ENCODE measurements at places on chromosomes 5 and 9.

DNA sequence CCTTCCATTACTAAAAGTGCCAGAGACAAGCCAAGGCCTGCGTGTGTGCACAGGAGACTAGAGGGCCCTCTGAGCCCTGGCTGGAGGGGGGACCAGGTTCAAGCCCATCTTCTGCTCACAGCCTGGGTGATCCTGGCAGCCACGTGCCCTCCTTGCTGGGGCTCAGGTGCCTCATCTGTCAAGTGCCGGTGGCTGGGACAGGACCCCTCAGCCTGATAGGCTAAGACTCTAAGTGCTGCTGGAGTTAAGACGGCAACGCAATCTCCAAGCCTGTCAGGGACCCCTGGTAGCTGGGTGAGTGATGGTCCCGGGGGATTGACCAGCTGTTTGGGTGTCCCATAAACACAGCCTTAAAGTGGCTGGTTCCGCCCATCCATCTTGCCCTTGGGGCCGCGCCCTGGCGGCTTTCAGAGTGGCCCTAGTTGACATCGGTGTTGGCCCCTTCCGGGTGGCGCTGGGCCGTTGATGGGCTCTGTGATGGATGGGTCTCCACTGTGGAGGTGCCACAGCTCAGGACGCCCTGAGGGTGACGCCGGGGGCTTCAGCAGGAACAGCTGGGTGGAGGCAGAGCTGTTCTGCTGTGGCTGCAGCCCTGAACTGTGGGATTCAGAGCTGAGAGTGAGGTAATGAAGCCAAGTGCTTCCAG, 136.2 kb downstream of the BARX1 start:
- no peak for DNase-seq

DNA sequence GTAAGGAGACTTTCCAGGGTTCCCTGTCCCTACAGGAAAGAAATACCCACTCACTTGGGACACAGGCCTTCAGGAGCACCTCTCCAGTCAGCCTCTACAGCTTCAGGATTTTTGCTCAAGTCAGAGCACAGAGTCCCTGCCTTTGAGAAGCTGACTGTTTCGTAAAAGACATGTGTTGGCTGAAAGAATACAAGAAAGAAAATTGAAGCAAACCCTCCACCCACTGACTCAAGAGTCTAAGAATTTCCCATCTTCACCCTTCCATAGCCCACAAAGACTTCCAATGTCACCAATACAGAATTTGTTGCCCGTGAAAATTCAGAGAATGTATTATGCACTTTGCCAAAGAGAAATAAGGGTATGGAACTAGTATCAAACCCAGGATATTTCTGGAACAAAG, 53.0 kb upstream of the ZNF622 start:
- DNase-seq, result no peak

DNA sequence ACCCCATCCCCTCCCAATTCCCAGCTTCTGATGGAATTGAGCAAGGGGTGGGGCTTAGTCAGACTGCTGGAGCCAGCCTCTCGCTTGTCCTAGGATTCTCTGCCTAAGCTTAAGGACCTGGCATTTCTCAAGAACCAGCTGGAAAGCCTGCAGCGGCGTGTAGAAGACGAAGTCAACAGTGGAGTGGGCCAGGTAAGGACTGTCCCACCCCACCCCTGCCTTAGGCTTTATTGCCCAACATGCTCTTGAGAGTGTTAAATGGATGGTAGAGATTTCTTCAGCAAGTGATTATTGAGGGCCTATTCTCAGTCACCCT, 1.1 kb downstream of the SLC35A4 start:
- peak; percentile 54 for DNase-seq

DNA sequence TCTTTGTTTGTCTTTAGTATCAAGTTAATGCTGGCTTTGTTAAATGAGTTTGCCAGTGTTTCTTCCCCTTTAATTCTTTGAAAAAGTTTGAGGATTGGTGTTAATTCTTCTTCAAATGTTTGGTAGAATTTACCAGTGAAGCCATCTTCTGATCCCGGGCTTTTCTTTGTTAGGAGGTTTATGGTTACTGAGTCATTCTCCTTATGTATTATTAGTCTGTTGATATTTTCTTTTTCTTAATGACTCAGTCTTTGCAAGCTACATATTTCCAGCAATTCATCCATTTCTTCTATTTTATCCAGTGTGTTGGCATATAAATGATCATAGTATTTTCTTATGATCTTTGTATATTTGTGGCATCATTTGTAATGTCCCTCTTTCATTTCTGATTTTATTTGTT, 74.5 kb upstream of the SPINK5 start:
- DNase-seq, result no peak

GRCh38 chr9:126755317-126755875, 49.4 kb upstream of the ZBTB43 start:
- DNase-seq, result no peak

DNA sequence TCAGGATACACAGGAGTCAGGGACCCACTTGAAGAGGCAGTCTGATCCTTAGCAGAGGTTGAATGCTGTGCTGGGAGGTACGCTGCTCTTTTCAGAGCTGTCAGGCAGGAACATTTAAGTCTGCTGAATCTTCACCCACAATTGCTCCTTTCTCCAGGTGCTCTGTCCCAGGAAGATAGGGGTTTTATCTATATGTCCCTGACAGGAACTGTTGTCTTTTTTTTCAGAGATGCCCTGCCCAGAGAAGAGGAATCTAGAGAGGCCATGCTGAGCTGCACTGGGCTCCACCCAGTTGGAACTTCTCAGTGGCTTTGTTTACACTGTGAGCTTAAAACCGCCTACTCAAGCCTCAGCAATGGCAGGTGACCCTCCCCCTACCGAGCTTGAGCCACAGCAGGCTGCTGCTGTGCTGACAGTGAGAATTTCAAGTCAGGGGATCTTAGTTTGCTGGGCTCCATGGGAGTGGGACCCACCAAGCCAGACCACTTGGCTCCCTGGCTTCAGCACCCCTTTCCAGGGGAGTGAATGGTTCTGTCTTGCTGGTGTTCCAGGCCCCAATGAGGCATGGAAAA, 169.0 kb downstream of the FBXL17 start:
- DNase-seq, result peak; percentile 37

DNA sequence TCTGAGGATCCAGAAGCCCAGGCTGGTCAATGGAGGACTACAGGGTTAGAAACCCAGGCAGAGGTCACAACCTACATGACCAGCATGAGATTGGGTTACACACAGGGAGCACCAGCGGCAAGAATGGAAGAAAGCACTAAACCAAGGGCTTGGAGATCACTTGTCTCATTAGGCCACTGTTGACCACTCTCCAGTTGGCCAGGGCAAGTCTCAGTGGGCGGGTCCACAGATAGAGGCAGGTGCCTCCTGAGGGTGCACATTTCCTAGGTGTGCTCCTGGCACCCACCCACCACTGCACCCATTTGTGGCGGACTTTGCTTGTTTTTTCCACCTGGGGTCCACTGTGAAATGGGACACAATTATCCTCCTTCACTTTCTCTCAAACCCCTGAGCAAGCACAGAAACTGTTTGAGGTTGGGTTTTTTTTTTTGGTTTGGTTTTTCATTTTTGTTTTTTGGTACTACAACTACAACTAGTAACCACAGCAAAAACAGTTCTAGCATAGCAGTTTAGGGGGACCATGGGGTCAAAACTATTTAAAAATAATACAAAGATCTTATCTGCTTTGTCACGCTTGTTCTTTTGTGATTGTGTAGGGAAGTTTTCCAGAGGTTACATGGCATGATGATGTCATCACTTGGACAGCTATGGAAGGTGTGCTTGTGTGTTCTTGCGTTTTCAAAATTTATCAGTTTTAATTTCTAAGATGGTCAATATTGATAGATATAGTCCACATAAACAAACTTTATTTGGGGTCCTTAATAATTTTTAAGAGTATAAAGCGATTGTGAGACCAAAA, 6.1 kb downstream of the NPR2 start:
- DNase-seq, result no peak

- DNase-seq, result no peak
These were observed 353.7 kb downstream of the SLCO4C1 start for GRCh38 chr5:101942321-101942882.

- peak; percentile 67 for DNase-seq
These were observed at the start of gene TRPM6 for GRCh38 chr9:74887041-74887980. TRPM6 (minus strand) TSS chr9:74887921; CDS start chr9:74887856, 65 bp downstream.

GRCh38 chr5:170716396-170716795, 67.1 kb upstream of the GABRP start:
- no peak for DNase-seq

GRCh38 chr9:115386963-115387770, 269.2 kb upstream of the TNC start:
- no peak for DNase-seq

DNA sequence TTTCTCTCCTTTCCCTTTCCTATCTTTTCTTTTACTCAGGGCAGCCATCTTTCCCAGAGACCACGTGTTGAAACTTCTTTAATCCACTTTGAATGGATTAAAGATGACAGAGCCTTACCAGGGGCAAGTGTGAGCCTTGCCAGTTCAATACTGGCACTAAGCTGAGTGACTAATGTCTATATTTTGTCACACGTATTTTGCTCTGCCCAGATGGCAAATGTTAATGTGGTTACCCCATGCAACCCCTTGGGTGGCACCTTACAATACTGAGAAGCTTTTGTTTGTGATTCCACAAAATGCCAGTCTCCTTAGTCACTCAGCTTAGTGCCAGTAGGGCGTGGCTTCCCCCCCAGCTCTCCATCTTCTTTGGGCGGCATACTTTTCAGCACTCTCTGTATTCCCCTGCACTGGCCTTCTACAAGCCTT, 24.8 kb downstream of the ANXA1 start:
- DNase-seq, result peak; percentile 38

- DNase-seq, result no peak
These were observed 313.5 kb downstream of the CAAP1 start for GRCh38 chr9:26579056-26579455.

DNA sequence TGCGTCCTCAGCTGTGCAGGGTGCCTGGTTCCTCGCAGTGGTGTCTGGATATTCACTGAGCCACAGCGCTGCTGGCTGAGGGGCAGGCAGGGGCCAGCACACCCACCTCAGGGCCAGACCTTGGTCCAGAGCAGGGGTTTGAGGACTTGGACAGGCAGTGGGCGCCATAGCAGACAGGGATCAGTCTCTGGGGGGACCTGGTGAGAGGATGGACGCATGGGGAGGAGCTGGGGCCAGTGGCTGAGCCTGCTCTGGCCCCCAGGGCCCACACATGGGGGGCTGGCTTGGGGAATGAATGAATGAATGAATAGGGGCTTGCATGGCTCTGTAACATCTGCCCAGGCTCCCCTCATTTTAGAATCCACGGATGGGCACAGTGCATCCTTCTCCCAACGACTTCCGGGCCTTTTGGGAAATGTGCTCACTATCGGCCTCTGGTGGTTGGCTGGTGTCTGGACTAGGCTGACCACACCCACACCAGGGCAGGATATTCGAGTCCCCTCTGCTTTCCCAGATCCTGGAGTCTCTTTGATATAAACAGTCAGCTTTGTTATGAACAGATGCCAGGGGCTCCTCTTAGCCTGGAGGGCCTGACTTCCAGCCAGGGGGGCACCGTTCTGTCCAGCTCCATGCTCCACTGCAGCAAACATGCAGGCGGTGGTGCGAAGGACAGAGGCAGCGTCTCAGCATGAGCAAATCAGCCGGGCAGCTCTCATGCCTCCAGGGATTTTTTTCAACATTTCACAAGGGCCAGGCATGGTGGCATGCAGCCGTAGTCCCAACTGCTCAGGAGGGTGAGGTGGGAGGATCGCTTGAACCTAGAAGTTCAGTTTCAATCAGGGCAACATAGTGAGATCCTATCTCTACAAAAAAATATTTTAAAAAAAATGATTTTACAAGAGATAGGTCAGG, 62.6 kb downstream of the NEK6 start:
- DNase-seq, result peak; percentile 39

DNA sequence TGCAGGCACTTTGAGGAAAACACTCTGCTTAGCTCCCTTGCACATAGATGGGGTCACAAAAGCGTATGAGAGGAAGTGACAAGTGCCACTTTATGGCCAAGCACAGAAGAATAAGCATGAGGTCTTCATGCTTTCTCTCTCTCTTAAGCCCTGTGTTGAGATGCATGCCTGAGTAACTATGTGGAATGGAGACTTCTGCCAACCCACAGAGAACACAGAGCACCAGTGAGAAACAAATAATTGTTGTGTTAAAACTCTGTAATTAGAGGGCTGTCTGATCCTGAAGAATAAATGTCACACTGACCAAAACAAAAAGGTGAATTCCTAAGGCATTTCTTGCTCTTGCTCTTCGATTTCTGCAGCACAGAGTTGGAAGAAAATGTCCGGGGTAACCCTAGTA, 488.5 kb downstream of the CTNND2 start:
- DNase-seq, result no peak

DNA sequence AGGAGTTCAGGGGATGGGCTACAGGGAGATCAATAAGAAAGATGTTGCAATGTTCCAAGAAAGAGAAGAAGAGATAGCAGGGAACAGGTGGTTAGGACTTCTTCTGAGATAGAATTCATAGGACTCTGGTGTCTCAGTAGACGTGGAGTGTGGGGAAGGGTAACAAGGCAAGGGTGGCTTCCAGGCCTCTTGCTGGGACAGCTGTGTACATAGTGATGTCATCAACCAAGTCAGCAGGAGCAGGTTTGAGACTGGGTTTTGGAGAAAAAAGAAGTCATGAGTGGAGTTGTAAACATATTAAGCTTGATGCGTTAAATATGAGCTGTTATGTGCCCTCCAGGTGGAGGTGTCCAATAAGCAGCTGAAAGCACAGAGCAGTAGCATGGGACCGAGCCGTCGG, 211.8 kb upstream of the RASEF start:
- no peak for DNase-seq

- no peak for DNase-seq
These were observed 228.4 kb downstream of the TENT4A start for GRCh38 chr5:6941631-6942030.

- no peak for DNase-seq
These were observed 45.2 kb downstream of the NEK6 start for GRCh38 chr9:124302921-124303320.

GRCh38 chr9:88266416-88266815, 121.8 kb upstream of the SPIN1 start:
- no peak for DNase-seq

DNA sequence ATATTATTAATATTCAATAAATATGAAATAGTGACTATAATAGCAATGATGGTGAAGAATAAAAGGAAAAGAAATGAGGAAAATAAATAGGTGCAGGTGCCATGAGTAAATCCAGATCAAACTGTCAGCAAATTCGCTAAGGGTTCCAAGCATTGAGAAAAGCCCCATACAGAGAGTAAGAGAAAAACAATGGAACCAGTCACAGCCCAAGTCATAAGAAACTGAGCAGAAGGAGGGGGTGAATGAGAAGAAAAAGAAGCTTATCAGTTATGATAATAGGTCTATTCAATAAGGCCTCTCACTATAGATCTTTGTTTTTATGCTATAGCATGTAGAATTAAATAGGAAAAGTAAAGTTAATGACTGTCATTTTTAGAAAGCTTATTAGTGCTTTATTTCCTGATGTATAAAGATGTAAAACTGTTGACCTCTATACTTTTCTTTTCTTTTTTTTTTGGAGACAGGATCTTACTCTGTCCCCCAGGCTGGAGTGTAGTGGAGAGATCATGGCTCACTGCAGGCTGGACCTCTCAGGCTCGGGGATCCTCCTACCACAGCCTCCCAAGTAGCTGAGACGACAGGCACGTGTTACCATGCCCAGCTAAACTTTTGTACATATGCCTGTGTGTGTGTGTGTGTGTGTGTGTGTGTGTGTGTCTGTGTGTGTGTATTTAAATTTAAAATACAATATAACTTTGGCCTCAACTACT, 72.4 kb downstream of the FYB1 start:
- DNase-seq, result no peak
